ENCODE measurements at places on chromosomes 2 and 18.

GRCh38 chr2:9311488-9311887 is 104.9 kb downstream of the ASAP2 start:
- peak; percentile 88 for DNase-seq

DNA sequence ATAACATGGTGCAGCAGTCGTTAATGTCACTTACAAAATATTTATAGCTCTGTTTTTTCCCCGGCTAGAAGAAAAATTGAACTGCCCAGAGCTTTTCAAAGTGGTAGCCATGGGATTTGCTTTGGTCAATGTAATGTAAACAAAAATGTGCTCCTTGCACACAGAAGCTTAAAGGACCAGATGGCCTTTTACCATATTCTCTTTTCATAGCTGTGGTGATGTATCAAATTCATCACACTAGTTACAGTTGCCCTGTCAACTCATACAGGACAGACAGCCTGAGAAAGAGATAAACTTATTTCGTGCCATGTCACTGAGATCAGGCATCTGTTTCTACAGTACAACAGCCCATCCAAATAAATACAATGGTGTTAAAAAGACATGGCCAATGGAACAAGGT is 368.1 kb upstream of the CDH19 start:
- DNase-seq: no peak

- DNase-seq: no peak
Measured at GRCh38 chr18:2002604-2003003, 568.7 kb downstream of the METTL4 start.

DNA sequence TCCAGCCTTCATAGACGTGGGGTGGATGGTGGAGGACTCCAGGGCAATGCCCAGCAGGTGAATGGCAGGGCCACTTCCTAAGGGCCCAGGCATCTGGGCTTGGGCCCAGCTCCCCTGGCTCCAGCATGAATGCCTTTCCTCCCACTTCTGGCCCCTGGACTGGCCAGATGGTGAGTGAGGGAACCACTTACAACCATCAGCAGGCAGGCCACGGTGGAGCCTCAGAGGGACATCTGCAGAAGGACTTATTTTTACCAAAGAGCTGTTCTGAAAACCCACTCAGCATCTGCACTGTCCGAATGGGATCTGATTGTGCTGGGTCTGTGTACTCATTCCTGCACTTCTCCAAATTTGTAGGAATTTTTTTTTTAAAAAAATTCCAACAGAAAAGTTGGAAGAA is 69.6 kb downstream of the SNTG2 start:
- no peak for DNase-seq

DNA sequence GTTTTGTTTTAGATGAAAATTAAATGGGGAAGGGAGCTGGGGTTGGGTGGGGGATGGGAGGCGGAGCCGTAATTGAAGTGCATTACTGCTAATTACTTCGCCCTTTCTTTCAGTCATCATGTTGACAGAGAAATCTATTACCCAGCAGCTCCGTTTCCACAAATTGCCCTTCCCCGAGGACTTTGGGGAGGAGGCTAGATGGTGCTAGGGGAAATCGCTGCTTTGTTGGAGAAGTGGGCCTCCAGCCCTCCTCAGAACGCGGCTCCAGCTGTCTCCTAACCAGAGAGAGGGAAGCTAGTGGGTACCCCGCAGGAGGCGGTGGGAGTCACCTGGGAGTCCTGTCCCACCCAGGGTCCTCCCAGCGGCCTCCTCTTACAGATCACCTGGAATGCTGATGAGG is 130.9 kb upstream of the MYCN start:
- DNase-seq: no peak

DNA sequence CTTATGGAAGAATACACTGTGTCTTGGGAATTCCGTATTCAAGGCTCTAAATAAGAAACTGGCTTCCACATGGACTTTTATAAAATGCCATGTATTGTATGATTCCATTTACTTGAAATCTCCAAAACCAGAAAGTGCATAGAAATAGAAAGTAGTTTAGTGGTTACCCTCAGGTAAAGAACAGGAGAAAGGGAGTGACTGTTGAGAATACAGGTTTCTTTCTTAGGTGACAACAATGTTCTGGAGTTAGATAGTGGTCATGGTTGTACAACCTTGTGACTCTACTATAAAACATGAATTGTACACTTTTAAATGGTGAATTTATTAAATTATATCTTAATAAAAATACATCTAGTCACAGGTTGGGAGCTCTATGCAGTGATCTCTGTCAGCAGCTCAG is 481.8 kb downstream of the SPAG16 start:
- DNase-seq: no peak

- DNase-seq: no peak
Measured at GRCh38 chr2:40189881-40190280, 262.0 kb downstream of the SLC8A1 start.

GRCh38 chr2:210456571-210456970 is 20.0 kb downstream of the LANCL1 start:
- no peak for DNase-seq

All from kidney tubule cell (primary cell).